ENCODE measurements at places on chromosomes 3 and 15.

DNA sequence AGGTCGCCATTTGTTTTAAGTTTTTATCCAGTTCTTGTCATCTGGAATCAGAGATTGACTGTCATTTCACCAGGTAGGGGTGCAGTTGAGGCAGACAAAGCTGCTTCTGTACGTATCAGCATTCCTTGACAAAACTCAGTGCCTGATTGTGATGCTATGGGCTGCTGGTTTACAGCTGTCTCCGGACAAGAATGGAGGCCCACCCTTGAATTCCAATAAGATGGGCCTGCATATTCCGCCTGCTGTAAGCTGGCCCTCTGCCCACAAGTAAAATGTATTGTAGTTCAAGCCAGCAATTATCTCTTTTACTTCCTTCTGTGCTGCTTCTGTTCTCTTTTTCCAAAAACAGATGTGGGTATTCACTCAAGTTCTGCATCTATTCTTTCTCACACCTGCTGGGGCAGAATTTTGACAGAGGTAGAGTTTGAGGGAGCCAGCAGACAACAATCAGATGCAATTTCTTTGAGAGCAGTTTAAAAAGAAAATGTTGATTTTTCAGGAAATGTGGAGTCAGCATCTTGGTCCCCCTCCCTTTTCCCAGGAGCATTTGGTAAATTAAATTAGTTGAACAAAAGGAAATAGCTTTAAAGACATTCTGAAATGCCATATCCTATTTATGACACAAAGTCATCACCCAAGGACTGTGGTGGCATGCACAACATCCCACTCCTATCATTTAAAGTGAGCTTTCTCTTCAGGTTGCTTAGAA lies 53.5 kb downstream of the IQCH start:
- no peak for DNase-seq

DNA sequence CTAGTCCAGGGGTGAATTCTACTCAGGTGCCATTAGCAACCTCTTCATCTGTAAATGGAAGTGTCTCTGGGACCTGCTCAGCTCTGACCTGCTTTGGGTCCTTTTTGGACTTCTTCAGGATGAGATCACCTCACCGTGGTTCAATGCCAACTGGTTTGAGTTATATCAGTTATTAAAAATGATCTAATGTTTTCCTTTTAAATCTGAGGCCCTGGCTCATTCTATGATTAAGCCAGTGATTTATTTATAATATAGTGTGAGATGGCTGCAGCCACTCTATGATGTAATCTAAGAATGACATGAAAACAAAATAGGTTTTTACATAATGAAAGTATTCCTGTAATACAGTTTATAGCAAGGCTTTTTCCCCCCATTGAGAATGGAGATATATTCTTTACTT lies 79.4 kb downstream of the LPP start:
- no peak for DNase-seq

GRCh38 chr15:77037388-77038209 lies 33.3 kb downstream of the TSPAN3 start:
- DNase-seq, result no peak

DNA sequence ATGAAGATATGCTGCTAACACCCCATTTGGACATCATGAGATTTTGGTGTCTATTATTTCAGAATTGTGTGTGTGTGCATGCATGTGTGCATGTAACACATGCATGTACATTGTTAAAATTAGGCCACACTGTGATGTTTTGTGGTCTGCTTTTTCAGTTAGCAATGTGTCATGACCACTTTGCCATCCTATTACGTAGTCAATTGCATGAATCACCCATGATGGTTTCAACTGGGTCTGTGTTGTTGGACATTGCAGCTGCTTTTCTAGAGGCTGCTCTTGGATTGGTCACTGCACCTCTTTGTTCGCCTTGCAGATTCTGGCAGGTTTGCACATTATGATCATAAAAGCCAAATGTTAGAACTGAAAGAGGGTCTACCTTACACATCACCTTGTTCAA lies 101.0 kb upstream of the THBS1 start:
- no peak for DNase-seq

DNA sequence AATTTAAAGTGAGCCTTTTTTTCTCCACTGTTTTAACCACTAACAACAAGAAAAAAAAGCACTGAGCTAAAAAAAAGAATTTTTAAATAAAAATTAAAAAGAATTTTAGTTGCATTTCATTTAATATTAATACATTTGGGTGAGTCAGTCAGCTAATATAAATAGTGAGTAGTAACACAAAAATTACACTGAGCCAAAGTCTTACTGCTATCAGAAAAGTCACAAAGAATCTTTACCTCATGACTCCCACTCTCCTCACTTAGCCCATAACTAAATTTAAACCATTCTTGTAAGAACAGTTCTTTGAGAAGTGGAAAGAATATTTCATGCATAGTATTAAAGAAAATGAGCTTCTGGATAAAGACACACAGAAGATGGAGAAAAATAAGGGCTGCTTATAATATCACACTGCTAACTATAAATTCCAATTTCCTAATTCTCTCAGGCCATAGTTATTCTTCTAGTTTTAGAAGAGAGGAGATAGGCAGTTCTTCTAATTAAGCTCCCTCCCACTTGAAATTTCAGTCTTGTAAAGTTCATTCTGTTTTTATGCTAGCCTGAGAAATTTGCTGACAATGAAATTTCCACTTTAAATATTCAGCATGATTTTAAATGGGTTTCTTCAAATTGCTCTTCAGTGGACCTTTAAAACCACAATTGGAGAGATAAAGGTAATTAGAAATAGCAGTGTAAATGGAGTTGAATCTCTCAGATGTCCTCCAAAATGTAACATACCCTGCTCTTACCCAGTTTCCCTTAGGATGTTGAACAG lies 17.6 kb downstream of the SHQ1 start:
- no peak for DNase-seq

GRCh38 chr3:100697723-100698285 lies 11.5 kb upstream of the TFG start:
- DNase-seq, result no peak

DNA sequence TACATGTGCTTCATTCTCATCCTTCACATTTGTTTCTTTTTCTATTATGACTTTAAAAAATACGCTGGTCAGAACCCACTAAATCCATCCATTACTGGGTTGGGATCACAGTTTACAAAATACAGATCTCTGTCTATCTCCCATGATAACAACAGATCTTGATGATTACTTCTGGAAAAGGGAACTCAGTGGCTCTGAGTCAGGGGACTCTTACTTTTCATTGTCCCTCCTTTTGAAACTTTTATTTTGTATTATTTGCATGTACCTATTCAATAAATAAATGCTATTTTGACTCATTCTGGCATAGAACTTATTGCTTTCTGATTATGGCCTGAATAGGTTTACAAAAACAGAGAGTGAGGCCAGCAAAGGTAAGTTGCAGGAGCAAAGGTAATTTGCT lies 11.6 kb upstream of the RASGRP1 start:
- no peak for DNase-seq

GRCh38 chr3:37375184-37376127 lies 201.1 kb upstream of the LRRFIP2 start:
- DNase-seq, result no peak

DNA sequence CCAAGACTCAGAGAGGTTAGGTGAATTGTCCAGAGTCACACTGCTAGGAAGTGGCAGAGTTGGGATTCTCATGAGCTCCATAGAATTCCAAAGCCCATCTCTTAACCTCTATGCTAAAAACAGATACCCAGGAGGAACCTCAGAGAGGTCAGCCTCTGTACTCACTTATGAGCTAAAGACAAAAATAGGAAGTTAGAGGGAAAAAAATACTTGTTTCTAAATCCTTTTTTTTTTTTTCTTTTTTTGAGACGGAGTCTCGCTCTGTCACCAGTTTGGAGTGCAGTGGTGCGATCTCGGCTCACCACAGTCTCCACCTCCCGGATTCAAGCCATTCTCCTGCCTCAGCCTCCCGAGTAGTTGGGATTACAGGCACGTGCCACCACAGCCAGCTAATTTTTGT lies 31.4 kb downstream of the FSD2 start:
- no peak for DNase-seq
